Stimulated activated CD4-positive, alpha-beta T cell treated with anti-CD3 and anti-CD28 coated beads, Interleukin-1b, Interleukin-23, amount 100 ng/mL, for 1 hour (primary cell): ENCODE measurements at places on chromosomes 13 and 19.

DNA sequence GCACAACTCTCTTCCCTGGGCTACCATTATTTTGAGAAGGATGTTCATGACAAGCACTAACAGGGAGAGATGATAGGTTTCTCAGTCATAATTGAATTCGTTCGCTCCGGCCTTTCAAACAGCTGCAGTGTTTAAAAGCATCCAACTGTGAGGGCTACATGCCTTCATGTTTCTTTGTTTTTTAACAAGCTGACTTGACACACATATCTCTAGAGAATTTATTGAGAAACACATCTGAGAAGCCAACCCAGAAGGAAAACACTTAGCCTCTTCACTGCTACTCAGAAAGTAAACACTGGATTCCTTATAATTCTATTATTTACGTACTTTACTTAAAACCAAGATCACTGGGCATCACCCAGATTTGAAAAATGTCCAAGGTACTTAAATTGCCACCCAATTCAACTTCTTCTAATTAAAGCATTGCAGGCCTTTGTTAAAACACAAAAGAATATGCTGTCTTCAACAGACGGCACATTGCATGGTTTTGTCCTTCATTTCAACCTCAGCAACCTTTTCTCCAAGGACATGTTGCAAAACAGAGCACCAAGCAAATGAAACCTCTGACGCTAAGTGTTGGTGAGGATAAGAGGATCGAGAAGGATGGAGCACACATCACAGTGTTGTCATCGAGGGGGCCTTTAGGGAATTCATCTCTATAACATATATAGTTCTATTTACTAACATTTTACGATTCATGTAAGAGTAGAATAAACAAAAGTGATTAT lies 75.8 kb downstream of the TBC1D4 start:
- no peak for DNase-seq

GRCh38 chr13:112248862-112249592 lies 127.1 kb upstream of the SPACA7 start:
- no peak for DNase-seq

DNA sequence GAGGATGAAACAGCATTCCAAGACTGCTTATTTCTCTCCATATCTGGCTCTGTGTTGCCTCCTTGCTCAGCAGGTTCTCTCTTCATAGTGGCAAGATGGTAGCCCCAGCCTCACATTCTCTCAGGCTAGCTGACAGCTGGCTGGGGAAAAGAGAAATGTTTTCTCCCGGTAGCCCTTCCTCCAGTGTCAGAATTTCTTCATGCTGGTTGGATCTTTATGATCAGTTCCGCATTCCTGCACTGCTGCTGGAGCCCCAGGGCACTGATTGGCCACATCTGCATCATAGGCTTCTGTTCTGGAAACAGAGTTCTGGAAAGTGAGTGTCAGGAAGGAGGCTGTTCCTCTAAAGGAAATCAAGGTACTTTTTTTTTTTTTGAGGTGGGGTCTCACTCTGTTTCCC lies 24.6 kb downstream of the POP4 start:
- no peak for DNase-seq

DNA sequence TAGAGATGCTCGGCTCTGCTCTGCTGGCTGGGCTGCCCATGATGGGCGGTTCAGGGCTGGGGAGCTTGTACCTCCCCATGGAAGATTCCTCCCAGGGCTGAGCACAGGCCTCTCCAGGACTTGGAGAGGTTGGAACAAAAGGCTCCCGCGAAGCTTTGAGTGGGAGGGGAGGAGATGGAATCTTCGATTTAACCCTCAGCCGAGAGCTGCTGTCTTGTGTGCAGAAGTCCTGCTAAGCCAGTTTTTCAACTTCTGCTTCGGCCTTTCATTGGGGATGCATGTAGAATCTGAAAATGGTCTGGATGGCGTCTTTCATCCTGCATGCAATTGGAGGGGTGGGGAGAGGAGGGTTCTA lies 163.3 kb downstream of the KDM4B start:
- no peak for DNase-seq

GRCh38 chr13:51861723-51862300 lies at the start of gene CCDC70:
Gene CCDC70, plus strand, starts transcription at chr13:51861969. Its CDS starts 3,443 bp downstream, at chr13:51865412.
- DNase-seq, result no peak

GRCh38 chr13:59259165-59260000 lies 904.3 kb downstream of the DIAPH3 start:
- no peak for DNase-seq

GRCh38 chr13:78601124-78601873 lies 2.1 kb downstream of the POU4F1 start:
- DNase-seq, result no peak

DNA sequence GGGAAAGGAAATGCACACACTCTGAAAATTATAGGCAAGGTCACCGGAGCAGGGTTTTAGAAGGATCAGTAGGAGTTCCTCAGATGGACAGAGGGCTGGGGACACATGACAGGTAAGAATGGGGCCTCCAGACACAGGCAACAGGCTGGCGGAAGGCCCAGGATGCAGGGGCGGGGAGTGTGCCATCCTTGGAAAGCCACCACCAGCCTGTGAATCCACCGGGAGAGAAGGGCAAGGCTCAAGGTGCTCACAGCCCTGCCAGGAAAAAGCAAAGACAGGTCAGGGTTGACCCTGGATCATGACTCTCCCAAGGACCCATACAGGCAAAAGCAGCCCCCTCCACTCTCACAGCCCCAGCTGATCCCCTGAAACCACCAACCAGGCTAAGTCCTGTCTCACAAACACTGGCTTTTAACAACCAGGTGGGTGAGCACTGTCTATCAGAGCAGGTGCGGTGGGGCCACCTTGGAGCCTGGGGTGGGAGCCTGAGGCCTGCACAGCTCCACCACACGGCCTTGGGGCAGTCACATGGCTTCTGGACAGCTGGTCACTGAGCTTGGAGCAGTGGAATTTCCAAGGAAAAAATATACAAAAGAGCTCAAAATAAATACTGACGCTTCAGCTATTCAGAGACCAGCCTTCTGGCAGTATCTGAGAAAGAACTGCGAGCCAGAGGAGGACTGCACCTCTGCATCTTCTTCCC lies 35.2 kb upstream of the ISYNA1 start:
- no peak for DNase-seq

- DNase-seq, result no peak
These were observed 3.2 kb downstream of the CCDC106 start for GRCh38 chr19:55651236-55651635.

DNA sequence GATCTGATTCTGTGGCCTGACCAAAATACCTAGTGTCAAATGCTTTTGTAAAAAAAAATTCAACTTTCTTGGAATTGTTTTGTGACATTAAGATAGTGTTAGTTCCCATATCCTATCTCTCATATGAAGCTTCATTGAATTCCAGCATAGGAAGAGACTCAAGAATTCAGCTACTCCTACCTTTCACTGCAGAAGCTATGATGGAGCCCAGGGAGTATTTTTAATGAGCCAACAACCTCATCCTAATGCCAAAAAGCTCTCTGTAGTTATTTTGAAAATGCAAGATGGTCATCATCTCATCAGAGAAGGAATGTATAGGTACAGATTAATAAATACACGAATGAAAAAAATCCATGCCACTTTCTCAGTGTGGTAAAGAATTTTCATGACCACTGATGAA lies 431.2 kb upstream of the SGCG start:
- DNase-seq, result no peak

DNA sequence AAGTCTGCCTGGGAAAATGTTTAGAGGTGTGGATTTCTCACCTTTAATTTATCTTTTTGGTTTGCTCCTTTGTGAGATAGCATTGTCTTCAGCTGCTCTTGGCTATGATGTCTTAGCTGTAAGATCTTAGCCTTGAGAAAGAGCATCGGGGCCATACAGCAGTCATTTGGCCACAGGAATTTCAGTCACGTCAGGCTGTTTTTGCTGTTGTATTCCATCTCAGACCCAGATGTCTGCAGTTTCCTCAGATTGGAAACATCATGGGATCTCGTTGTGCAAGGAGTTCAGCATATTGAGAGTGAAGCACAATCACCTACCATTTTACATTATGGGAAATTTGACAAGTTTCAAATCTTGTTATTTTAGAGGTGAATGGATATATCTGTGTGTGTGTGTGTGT lies 89.3 kb upstream of the C1QTNF9B start:
- no peak for DNase-seq

- no peak for DNase-seq
These were observed 190.1 kb downstream of the FOXO1 start for GRCh38 chr13:40476175-40476958.

GRCh38 chr13:50366488-50367174 lies 351.4 kb downstream of the KCNRG start:
- DNase-seq, result no peak

GRCh38 chr19:46648060-46648960 lies 12.3 kb upstream of the GNG8 start:
- DNase-seq, result no peak

- peak; percentile 31 for DNase-seq
These were observed at the start of gene ZNF578 for GRCh38 chr19:52453324-52454094. Gene ZNF578, plus strand, starts transcription at chr19:52453553. Its CDS starts 48,293 bp downstream, at chr19:52501846.

GRCh38 chr13:50467156-50468110 lies 376.1 kb downstream of the DLEU7 start:
- DNase-seq, result no peak

GRCh38 chr13:75359266-75359665 lies 122.7 kb downstream of the TBC1D4 start:
- no peak for DNase-seq

DNA sequence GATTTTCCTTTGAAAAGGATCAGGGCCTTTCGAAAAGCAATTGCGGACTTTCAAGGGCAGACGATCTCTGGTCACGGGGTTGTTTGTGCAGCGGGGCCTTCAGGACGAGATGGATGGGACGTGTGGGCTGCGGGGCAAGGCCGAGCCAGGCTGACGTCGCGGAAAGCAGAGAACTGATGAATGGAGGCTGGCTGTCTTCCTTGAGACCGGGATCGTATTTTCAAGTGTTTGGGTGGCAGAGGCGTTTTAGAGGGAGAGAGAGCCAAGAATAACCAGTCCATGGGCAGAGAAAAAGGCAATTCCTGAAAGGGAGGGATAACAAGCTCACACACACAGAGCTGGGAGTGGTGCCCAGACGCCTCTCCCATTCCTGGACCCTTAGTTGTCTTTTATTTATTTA lies 138.9 kb upstream of the USP29 start:
- DNase-seq, result no peak

DNA sequence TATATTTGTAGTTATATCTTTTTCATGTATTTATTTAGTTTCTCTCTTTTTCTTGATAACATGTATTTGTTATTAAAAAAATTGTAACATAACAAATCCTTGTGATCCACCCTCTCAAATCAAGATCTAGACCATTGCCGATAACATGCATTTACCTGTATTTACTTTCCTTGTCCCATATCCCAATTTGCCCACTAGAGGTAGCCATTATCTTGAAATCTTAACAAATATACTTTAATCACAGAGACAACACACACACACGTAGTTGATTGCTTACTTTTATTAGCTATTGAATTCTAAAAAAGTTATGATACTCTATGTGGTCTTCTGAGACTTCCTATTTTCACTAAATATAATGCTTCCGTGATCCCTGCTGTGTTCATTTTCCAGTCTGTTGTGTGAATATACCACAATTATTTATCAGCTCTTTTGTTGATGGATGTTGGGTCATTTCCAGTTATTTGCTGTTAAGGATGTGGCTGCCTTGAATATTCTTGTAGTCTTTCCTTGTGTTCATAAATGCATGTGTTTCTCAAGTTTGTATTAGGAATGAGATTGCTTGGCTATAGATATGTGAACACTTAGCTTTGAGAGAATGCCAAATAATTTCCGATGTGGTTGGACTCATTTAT lies 31.3 kb upstream of the ZMYM2 start:
- no peak for DNase-seq
